ENCODE measurements at places on chromosomes 4 and X.

DNA sequence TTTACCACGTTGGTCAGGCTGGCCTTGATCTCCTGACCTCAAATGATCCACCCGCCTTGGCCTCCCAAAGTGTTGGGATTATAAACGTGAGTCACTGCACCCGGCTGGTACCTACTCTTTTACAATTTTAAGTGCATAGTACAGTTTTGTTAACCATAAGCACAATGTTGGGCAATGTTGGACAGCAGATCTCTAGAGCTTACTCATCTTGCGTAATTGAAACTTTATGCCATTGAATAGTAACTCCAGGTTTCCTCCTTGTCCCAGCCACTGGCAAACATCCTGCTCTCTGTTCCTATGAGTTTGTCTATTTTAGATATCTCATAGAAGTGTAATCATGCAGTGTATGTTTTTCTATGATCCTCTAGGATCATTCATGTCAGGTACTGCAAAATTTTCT lies 9.3 kb upstream of the CPE start:
- DNase-seq, result no peak

DNA sequence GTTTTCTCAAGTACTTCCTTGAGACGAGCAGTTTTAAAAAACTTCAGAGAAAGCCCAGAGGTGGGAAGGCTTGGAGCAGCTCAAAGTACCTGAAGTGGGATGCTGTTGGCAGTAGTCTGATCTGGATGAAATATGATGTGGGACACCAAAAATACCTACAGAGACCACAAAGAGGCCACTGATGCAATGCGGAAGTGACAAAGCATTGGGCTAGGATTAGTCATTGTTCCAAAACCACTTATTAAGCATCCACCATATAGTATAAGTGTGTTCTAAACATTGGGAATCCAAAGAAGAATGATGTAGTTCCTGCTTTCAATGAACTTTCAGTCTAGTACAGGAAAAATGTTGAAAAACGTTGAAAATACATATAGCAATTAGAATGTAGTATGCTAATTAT lies 386.1 kb upstream of the CNKSR2 start:
- DNase-seq, result no peak

- no peak for DNase-seq
These were observed 136.4 kb downstream of the MAPK10 start for GRCh38 chr4:86223472-86223871.

GRCh38 chr4:183765251-183765911 lies 106.3 kb downstream of the TRAPPC11 start:
- DNase-seq, result no peak

GRCh38 chr4:140363558-140363957 lies 9.9 kb upstream of the SCOC start:
- no peak for DNase-seq

DNA sequence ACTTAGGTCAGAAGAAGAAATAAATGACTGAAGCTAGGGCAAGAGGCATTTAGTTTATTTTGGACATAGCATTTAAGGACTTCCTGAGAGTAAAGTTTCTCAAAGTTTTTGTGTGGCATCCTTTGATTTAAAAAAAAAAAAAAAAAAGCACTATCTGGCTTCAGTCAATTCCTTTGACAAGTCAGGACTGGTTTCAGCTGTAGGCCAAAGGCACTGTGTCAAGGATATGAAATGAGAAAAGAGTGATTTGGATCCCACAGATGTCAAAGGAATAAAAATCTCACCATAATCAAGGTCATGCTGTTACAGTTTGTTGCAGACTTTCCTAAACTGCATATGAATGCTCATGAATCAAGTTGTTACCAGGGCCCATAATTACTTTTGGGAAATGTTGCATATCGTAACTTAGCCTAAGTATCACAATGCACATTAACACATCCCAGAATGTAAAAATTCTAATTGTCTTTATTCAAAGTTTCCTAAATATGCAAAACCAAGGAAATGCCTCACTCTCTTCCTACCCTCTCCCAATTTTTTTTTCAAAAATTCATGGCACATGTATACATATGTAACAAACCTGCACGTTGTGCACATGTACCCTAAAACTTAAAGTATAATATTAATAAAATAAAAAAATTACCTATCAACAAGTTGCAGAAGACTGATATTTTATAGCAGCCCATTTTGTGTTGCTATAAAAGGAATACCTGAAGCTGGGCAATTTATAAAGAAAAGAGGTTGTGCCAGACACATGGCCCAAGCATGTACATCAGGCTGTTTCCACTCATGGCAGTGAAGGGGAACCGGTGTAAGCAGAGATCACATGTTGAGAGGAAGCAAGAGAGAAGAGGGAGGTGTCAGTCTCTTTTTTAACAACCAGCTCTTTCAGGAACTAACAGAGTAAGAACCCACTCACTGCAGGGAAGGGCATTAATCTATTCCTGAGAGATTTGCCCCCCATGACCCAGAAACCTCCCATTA lies 33.7 kb upstream of the ADAMTS3 start:
- no peak for DNase-seq

- DNase-seq, result no peak
These were observed 91.0 kb upstream of the MTM1 start for GRCh38 chrX:150477371-150477770.

GRCh38 chrX:13293700-13294099 lies 26.2 kb downstream of the ATXN3L start:
- no peak for DNase-seq

DNA sequence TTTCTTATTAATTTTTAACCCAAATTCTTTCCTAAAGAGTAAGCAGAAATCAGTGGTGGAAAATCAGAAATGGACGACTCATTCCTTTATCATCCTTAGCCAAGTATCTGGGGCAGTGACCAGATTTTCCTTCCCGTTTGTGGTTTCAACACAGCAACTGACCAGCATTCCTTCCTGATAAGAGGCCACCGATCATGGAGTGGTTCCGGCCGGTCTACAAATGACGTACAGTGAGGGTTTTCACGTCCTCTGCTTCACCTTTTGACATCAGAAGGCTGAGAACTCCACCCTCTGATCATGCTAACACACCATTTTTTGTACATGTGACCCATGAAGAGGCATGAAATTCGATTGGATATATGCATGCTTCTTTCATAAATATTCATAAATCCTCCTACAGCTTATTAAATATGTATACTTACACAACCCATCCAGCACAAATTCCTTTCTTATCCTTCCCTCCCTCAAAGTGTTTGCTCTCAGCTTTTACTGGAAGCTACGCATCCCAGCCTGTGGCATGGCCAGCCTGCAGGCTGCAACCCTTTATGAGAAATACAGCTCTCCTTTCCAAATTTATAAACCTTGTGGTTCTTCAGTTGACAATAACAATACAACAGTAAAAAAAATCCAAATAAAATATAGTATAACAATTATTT lies 173.0 kb upstream of the CASK start:
- no peak for DNase-seq

DNA sequence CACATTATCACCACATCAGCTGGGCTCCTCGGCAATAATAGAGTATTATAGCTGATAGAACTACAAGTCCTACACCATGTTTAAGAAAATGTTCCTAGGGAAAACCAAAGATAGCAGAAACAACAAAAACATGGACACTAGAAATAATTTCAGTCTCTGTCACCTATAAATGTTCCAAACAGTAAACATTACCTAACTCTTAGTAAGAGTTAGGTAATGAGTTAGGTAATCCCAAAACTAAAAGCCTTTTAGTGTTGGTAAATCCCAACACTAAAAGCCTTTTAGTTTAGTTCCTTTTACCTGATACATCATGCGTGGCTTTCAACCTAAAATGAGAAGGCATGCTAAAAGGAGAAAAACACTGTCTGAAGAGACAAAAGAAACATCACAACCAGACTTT lies 35.5 kb downstream of the MAGED2 start:
- DNase-seq, result no peak

GRCh38 chrX:130539721-130540321 lies 138.0 kb downstream of the RBMX2 start:
- DNase-seq, result peak; percentile 70

DNA sequence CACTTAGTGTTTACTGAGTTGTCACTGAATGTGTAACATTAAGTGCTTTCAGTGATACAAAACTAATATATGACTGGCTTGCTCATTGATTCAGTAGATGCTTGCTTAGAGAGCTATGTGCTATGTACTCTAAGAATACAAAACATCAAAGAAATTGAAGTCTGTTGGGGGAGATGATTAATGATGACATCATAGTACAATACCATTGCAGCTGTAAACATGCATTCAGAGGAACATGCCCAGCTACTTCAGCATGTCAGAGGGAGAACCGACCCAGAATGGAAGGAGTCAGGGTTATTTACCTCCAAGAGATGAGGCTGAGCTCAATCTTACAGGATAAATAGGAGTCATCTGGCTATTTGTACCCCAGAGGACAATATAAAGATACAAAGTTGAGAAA lies 290.8 kb downstream of the TENM3 start:
- no peak for DNase-seq

DNA sequence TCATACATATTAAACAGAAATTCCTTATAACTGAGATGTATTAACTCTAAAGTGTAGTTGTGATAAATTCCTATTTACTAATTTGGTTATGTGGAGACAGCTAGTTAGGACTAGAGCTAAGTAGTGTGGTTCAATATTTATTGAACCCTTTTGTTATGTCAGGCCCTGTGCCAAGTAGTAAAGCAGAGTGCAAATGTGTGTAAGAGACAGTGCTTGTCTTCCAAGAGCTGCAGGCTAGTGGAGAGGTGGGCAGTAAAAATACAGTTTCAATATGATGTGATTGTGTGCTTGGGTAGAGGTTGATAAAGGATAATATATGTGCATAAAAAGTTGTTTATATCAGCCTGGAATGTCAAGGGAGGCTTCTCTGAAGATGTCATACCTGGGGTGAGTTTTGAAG lies 80.0 kb downstream of the TBC1D19 start:
- DNase-seq, result no peak

DNA sequence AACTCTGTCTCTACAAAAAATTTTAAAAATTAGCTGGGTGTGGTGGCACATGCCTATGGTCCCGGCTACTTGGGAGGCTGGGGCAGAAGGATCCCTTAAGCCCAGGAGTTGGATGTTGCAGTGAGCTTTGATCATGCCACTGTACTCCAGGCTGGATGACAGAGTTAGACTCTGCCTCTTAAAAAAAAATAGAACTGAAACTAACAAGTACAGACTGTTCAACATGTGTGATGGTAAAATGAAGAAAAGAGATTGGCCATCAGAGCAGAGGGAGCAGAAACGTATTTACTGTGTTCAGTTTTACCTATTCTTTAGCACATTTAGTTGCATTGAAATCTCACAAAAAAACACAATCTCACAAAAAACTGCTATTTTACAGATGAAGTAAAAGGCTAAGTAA lies 77.9 kb upstream of the NAP1L5 start:
- no peak for DNase-seq

DNA sequence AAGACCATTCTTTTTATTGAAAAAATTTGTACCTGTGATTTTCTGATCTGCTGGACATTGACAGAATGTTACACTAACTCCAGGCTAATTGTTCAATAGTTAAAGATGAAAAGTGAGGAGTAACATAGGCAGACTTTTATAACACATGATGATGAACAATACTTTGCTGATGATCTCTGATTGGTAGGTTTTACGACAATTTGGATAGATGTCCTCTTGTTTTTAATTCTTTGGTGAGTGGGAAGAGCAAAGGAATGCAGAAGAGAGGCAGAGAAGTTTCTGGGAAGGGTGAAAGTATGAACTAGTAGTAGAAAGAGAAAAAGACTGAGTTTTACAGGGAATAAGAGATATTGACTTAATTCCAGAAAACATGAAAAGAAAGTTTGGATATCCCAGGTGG lies 267.3 kb upstream of the HAND2 start:
- no peak for DNase-seq

- DNase-seq, result no peak
These were observed 109.6 kb downstream of the SH2D1A start for GRCh38 chrX:124455966-124456365.

- DNase-seq, result no peak
These were observed 129.1 kb downstream of the MSL3 start for GRCh38 chrX:11887175-11887574.

DNA sequence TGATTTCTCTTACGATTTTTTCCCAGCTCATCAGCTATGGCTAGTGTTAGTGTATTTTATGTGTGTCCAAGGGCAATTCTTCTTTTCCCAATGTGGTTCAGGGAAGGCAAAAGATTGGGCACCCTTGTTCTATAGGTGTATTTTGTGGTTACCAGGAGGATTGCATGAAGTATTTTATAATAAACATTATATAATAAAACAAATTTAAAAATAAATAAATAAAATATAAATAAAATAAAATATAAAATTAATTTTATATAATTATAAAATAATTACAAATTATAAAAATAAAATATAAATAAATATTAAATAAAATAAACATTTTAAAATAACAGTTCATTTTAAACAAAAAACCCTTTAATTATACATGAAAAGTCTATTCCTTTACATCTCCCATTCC lies 35.6 kb upstream of the UGT2B10 start:
- DNase-seq, result no peak

DNA sequence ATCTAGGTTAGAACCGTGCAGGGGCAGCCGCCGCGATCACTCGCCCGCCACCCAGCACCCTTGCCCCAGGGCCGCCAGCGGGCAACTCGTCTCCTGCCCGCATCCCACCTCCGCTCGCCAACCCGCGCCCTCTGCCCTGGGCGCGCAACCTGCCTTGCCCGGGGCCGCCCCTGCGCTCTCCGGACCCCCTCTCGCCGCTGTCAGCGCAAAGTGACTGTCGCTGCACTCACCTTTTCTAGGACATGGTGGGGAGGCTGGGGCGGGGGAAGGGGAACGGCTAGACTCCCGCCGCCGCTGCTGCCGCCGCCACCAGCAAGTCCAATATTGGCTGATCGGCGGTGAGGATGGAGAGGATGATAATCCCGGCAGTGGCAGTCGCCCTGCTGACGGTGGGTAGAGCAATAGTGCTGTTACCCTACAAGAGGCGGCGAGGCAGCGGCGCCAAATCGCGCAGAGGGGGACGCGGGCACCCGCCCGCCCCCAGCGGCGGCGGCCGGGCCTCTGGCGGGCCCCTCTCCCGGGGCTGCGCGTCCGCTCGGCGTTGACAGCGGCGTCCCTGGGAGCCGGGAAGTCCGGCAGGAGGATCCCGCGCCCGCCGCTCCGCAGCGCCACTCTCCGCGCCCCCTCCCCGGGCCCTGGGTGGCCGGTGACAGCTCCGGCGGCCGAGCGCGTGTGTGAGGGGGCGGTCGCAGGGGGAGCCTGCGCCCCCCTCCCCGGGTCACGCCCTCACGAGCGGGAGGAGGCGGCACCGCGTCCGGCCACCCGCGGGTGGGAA lies 2.3 kb upstream of the NR3C2 start:
- peak; percentile 80 for DNase-seq

- DNase-seq, result no peak
These were observed 23.6 kb downstream of the CPZ start for GRCh38 chr4:8615921-8616787.

GRCh38 chr4:73416423-73417087 lies 12.5 kb downstream of the ALB start:
- DNase-seq, result no peak

All from activated effector memory CD4-positive, alpha-beta T cell treated with anti-CD3 and anti-CD28 coated beads, Interleukin-2, amount 50 U/mL, for 16 hours (primary cell).